ENCODE measurements at places on chromosomes 7 and 10.

DNA sequence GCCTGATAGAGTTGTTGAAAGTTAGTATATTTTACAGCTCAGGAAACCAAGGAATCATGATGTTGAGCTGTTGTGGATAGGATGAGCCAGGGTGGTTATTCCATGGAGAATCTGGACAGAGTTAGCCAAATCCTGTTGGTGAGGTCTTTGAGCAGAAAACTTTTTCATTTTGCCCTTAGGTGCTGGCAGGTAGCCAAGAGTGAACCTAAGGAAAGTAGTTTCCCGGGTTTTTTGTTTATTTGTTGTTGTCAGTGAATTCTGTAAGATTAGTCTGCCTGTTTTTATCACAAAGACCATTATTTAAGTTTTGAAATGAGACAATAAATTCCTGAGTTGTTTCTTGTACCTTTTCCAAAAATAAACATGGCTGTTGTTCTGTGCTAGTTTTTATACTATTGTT lies 61.0 kb downstream of the GALNT11 start:
- DNase-seq, result no peak

- DNase-seq, result no peak
These were observed 74.2 kb downstream of the MGMT start for GRCh38 chr10:129541200-129541599.

DNA sequence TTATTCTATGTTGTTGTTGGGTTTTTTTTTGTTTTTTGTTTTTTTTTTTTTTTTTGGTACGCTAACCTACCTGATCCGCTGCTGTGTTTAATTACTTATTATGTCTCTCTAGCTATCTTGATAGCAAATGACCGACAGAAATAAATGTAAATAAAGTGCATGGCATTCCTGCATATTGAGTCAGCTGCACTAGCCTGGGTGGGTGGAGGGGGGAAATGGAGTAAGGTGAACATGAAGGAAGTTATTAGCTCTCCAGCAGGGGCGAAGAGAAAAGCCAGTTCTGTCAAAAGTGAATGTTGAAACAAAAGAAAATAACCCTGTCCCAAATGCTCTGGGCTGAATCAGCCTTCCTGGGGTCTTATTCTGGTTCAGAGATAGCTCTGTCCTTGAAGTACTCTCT lies 210.7 kb upstream of the MDFIC start:
- DNase-seq, result no peak

DNA sequence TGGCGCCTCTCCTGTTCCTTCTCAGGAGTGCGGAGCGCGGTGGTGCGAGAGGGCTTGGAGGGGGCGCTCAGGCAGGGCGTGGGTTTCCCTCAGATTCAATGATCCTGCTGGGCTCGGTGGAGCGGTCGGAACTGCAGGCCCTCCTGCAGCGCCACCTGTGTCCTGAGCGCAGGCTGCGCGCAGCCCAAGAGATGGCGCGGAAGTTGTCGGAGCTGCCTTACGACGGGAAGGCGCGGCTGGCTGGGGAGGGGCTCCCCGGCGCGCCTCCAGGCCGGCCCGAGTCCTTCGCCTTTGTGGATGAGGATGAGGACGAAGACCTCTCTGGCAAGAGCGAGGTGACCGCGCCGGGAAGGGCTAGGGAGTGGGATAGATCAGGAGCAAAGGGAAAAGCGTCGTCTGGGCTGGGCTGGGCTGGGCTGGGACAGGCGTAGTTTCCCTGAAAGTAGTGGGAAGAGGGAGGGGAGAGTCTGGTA lies 17.0 kb downstream of the FAM131B start:
- peak; percentile 76 for DNase-seq
